ENCODE measurements at places on chromosomes 4 and X.

DNA sequence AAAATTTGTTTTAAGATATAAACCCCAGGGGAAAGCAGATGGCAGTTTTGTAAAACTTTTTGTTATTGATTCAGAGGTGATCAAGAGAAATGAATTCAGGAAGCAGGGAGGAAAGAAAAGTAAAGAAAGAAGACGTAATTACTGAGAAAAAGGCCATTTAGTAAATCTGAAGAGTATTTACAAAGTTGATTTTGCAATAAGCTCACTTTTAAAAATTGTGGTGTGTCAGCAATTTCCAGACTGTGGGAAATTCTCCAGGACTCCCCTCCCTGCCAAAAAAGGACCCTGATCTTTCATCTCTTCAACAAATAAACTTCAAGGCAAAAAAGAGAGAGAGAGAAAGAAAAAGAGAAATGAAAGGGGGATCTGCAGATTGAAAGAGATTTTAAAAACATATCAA is 36.6 kb downstream of the PCYT1B start:
- no peak for DNase-seq

DNA sequence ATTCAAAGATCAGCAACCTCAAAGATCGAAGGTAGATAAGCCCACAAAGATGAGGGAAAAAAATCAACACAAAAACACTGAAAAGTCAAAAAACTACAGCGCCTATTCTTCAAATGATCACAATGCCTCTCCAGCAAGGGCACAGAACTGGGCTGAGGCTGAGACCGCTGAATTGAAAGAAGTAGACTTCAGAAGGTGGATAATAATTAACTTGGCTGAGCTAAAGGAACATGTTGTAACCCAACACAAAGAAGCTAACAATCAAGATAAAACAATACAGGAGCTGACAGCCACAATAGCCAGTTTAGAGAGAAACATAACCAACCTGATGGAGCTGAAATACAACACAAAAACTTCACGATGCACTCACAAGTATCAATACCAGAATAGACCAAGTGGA is 231.1 kb downstream of the STPG2 start:
- DNase-seq = no peak

- no peak for DNase-seq
Observed at GRCh38 chr4:78568640-78569305, 17.2 kb downstream of the ANXA3 start.

- no peak for DNase-seq
Observed at GRCh38 chr4:152776352-152776751, 3.2 kb downstream of the TIGD4 start.

GRCh38 chr4:8736090-8736825 is 135.4 kb downstream of the HMX1 start:
- DNase-seq = no peak

DNA sequence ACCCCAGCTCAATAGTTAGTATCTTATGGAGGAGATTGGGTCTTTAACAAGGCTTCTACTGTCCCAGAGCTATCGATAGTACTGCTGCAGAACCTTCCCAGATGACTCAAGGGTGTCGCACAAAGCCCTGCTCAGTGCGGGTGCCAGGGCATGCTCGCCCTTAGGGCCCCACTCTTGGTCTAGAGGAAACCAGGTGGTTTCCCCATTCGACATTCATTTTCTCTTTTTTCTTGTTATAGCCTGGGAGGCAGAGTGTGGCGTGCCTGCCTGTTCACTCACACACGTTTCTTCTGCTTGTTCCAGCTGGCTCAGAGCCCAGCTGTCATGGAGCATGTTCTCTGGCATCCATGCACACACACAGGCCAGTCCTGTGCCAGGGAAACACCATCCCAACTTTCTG is 144.5 kb downstream of the SMIM20 start:
- DNase-seq = no peak

- no peak for DNase-seq
Observed at GRCh38 chrX:2618516-2618915, 72.6 kb upstream of the CD99 start.

DNA sequence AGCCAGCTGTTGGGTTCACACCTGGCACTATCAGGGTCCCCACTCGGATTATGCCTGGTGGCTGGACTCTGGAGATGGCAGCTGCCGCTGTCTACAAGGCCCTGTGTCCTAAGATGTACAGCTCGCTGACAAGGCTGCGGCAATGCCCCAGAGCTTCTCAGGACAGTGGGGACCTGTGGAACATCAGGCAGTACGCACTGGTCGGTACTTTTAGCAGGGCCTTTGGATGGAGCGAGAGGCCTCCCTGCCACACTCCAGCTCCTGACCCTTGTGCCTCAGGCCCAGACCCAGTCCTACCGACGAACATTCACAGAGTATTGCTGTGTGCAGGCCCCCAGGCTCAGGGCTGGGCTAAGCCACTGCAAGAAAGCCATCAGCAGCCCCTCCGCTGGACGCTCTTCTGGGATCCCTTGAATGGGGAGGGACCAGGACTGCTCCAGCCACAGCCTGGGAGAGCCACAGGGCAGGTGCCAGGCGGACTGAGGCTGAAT is 45.7 kb upstream of the HMX1 start:
- DNase-seq = no peak

- no peak for DNase-seq
Observed at GRCh38 chr4:8473198-8473919, 32.8 kb downstream of the TRMT44 start.

DNA sequence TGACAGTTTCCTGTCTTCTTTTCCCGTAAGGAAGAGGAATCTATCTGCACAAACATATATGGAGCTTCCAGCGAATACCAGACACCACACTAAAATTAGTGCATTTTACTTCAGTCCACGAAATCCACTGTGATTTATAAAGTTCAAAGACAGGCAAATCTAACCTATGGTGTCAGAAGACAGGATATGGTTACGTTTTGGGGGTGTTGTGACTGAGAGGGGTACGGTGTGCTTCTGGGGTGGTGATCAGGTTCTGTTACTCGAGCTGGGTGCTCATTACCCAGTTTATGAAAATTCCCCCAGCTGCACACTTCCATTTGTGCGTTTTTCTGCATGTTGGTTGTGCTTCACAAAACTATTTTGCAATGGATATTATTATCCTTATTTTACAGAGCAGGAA is 10.3 kb downstream of the VGLL1 start:
- no peak for DNase-seq

- DNase-seq = no peak
Observed at GRCh38 chrX:84064814-84065213, 123.2 kb downstream of the RPS6KA6 start.

- no peak for DNase-seq
Observed at GRCh38 chr4:162469977-162470376, 306.2 kb upstream of the FSTL5 start.

DNA sequence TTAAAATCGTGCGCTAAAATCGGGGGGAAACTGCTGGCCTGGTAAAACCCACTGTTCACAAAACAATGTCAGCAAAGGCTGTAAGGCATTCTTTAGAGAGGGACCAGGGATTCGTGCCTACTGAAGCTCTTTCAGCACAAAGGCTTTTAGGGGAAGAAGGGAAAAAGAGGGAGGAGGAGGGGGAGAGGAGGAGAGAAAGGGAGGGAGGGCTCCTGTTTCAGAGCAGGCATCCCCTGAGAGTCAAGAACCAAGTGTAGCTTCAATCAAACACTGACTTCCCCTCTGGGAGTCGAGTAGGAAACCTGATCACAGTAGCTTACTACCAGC is 9.5 kb downstream of the BCOR start:
- no peak for DNase-seq

DNA sequence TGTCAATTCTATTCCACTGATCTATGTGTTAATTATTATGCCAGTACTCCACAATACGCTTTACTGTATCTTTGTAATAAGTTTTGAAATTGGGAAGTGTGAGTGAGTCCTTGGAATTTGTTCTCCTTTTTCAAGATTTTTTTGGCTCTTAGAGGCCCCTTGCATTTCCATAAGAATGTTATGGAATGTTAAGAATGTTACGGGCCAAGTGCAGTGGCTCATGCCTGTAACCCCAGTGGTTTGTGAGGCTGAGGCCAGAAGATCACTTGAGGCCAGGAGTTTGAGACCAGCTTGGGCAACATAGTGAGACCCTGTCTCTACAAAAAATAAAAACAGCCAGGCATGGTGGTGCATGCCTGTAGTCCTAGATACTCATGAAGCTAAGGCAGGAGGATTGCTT is 167.6 kb upstream of the CXorf66 start:
- DNase-seq = no peak

DNA sequence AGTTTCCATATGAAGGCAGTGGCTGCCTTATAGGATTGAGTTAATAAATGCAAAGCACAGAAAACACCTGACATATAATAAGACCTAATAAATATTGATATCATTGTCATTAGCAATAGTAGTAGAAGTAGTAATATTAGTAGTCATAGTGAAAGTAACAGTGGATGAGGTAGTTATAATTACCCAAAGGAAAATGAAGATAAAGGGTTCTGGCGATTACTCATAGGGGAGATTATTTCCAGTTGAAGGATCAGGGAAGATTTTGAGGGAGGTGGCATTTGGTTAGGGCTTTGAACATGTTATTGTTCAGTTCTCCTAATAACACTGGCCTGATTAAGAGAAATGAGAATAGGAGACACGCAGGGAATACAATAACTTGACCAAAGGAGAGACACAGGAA is 131.9 kb upstream of the GPRIN3 start:
- DNase-seq = no peak

GRCh38 chrX:112627206-112627605 is 52.5 kb downstream of the LHFPL1 start:
- no peak for DNase-seq
